ENCODE measurements at places on chromosomes 12 and 14.

DNA sequence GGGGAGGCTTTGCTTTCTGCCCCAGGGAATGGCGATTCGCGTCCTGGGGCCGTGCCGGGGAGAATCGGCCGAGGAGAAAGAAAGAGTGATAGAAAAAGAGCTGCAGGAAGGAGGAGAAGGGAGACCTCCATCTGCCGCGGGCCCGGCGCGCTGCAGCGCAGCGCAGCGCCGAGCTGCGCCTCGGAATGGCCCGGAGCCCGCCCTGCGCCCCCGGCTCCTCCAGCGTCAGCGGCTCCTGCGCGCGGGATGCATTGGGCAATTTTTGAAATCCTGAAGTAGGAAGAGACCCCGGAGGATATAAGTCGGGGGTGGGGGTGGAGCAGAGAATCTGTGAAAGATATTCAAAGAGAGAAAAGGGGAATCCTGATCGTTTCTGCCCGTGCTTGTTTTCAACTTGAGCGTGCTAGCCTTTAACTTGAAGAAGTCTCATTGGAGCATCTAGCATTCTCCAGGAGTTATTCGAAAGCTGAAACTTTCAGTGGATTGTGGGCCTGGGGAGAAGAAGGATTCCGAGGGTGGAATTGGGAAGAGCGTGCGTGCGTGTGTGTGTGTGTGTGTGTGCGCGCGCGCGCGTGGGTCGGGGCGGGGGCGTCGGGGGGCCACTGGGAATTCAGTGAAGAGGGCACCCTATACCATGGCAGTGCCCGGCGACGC lies 441 bp downstream of the PDE3A start:
- no peak for DNase-seq

DNA sequence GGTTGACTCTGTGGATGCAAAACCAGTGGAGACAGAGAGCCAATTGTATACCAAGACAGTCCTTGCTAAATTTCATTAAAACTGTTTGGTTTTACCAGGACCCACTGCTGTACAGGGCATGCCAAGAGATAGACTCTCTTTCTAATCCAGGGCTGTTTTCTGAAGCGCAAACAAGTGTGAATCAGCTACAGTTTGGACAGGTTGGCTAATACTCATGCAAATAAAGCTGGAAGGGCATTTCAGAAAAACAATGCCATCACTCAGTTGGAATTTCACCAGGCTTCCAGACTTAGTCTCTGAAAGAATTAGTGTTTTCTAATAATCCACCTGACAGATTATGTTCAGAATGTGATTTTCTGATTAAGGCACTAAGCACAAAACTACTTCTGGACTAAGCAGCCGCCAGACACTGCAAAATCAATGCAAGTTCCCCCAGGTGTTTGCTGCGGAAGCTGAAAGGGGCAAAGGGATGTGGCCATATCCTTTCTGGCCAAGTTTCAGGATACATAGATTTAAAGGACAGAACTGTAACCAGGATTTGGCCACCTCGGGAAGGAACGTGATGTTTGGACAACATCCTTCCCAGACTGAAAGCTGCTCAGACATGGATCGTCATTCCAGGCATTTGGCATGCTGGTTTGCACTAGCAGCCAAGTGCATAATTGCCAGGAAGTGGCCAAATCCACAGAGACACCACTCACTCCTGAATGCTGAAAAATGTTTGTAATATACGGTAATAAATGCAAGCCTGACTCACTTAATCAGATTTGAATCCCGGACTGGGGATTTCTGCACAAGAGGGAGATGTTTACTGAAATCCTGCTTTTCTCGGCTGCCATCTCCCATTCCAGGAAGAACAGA lies 32.0 kb upstream of the CDKN3 start:
- DNase-seq = no peak

DNA sequence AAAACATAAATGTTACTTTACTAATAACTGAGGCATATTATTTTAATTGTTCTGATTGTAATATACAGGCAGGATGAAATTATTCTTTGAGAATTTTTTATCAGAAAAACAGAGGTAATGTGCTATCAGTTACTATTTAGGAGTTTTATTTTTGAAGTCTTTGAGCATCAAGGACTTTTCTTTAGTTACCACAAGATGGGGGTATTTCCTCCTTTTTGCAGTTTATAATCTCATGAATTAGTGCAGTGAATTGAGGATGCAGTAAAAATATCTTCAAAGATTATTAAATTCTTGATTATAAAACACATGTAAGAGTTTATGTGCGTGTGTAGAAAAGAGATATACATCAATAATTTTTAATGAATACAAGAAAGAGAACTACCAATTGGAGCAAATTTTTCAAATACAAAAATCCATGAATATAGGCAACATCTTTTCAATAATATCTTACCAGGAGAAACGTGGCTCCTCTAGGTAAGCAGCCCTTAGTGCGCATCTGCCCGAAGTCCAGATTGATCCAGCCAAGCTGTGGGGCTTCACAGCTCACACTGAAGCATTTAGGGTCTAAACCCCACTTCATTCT lies 71.6 kb downstream of the ERGIC2 start:
- no peak for DNase-seq

DNA sequence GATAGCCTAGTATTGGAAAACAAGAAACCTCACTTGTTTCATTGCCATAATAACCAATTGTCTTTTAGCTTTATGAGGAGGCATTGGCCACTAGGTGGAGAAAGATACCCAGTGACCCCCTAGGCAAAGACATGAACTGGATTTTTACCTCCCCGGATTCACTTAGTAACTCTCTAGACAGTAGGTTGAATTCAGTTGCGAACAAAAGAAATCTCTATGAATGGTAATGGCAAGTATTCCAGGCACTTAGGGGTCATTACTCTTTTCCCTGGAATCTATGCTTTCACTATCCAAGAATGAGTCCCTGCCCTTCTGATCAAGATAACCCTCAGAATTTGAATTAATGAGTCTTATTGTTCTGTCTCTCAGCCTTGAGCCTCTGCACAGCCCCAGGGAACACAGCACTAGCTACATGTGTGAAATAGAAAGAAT lies 29.5 kb upstream of the RHOJ start:
- DNase-seq = peak; percentile 71

DNA sequence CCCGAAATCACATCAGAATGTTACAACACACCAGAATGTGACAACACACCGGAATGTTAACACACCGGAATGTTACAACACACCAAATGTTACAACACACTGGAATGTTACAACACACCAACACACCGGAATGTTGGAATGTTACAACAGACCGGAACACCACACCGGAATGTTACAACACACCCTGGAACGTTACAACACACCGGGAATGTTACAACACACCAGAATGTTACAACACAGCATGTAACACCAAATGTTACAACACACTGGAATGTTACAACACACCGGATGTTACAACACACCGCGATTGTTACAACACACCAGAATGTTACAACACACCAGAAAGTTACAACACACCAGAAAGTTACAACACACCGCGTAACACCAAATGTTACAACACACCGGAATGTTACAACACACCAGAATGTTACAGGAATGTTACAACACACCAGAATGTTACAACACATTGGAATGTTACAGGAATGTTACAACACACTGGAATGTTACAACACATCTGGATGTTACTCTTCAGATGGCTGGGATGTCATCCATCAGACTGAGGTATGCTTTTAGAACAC lies 21.1 kb downstream of the CHFR start:
- DNase-seq = no peak

DNA sequence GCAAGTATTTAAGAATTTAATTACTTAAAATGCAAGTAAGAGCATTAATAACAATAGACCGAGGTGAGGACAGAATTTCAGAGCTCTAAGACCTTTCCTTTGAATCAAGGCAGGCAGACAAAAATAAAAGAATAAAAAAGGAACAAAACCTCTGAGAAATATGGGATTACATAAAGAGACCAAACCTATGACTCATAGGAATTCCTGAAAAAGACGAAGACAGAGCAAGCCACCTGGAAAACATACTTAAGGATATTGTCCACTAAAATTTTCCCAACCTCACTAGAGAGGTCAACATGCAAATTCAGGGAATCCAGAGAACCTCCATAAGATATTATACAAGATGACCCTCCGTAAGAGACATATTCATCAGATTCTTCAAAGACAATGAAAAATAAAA lies 325.1 kb downstream of the AEBP2 start:
- no peak for DNase-seq

DNA sequence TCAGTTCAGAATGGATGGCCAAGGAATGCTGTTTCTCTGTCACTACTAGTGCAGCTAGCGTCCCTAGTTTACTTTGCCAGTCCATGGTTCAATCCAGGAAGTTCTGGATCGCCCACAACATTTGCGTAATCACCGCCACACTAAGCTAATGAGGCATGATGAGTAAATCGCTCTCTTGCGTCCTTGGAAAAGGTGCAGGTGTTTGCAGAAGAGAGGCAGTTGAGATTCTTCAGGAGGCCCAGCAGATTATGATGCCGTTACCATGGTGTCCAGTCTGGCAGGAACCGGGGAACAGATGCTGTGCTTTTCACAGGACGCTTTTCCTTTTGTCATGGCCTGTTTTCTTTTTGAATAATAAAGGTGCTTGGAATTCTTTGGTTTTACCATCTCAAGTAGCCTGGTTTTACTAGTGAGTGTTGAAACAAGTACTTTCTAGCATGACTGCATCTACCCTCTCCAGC lies 9.0 kb downstream of the TPH2 start:
- DNase-seq = peak; percentile 98

DNA sequence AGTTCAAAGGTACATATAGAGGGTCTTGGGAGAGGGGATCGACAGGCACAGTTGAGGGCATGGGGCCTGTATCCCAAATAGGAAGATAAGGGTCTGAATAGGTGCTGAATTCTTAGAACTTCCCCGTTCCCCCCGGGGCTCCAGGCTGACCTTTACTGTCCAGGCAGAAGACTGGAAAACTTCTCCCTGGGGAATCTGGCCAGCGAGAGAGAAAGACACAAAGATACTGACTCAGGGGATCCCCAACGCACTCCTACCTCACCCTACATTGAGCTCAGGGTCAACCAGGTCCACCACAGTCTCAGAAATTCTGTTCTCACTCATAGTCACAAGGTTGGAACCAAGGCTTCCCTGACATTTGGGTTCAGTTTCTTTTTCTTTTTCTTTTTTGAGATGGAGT lies 46.2 kb downstream of the ACACB start:
- DNase-seq = no peak

DNA sequence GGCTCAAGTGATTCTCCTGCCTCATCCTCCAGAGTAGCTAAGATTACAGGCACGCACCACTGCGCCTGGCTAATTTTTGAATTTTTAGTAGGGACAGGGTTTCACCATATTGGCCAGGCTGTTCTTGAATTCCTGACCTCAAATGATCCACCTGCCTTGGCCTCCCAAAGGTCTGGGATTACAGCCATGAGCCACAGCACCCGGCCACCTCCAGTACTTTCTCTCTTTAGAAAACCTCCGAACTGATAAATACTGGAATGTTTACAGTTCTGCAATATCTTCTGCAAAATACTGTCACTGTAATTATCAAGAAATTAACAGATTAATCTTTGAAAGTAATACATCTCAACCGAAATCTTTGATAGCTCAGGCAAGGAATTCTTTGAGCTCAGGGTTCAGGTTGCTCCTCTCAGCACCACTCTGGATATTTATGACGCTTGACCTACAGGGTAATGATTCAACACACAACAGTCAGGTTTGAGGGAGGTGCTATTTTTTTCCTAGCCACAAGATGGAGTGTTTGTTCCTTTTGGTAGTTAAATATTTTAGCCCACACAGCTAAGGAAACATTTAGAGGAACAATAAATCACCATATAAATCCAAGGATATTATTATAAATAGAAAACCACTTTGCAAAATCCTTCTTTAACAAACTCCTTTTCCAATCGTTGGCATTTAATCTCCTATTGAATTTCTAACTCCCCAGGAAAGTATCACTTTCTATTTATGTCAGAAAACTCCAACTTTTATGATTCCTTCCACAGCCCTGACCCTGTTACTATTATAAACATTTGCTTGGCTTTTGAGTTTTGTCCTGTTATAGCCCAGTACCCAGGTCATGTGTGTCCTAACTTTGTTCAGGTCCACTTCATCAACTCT lies 48.6 kb upstream of the GTF2A1 start:
- DNase-seq = peak; percentile 77

GRCh38 chr12:117105902-117106301 lies 6.7 kb upstream of the TESC start:
- no peak for DNase-seq

DNA sequence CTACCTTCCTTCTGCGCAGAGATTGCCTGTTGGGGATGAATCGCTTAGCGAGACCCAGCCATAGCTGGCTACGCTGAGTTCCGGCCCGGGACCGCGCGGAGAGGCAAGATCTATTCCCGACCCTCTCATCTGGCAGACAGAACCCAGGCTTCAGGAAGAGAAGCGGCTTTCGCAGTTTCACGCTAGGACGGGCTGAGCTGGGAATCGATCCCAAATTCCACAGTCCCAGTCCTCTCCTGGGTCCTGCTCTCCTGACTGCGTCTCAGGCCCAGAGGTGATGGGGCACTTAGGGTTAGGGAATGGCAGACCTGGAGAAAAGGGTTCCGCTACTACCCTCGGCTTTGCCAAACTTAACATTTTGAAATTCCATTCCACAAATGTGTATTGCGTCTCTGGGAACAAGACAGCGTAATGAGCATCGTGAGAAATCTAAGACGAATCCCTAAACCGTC lies 2.8 kb downstream of the PTPN21 start:
- DNase-seq = no peak

GRCh38 chr14:52824462-52824861 lies 33.1 kb upstream of the GNPNAT1 start:
- DNase-seq = no peak

- DNase-seq = no peak
Measured at GRCh38 chr12:94047781-94048567, 100.4 kb upstream of the PLXNC1 start.

- DNase-seq = no peak
Measured at GRCh38 chr12:69661386-69661785, 37.7 kb downstream of the BEST3 start.

DNA sequence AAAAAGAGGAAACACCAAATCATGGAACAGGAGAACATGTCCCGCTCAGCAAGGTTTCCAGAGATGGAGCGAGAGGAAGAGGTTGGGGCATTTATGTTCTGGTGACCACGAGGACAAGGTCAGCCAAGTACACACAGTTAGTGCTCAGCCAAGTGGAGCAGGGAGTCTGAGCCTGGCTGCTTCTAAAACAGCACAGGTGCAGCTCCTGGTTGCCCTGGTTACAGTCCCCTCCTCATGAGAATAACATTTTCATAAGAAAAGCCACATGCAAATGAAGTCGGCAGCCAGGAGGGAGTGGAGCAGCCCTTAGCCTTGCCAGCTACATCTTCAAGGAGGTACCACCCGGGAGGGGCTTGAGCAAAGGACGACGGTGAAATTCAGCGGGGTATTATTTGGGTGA lies 81.8 kb downstream of the NOS1 start:
- no peak for DNase-seq

GRCh38 chr12:80317307-80317706 lies 126.7 kb upstream of the PTPRQ start:
- DNase-seq = no peak

DNA sequence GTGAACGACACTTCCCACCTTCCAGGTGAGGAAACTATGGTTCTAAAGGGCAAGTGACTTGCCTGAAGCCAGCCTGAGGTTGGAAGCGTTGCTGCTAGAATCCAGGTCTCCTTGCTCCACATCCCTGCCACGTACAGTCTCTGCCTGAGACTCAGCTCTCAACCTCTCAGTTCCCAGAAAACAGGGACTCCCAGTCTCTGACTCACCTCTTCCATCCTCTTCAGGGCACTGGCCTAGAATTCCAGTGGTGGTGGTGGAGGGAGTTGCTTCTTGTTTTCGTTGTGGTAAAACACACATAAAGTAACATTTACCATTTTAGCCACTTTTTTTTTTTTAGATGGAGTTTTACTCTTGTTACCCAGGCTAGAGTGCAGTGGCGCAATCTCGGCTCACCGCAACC lies 7.3 kb downstream of the GPR68 start:
- no peak for DNase-seq

All from NCI-H2081 (cell line).